Tracheal epithelial cell (primary cell): ENCODE measurements at places on chromosomes 5 and 9. TPM values are rescaled to one million over a fixed set of nuclear protein-coding genes. Genes with fewer than 3 reads are reported as not detected.

Gene TXNDC8
- total RNA-seq: not detected in 2 replicates

Gene BNC2
- total RNA-seq: under 0.01 and 1.4 TPM in 2 replicates

Gene ECSCR
- not detected in 2 replicates for total RNA-seq

Gene POU5F2
- under 0.01 and 0.43 TPM in 2 replicates for total RNA-seq

Gene NPDC1
- 8.3 and 9.4 TPM in 2 replicates for total RNA-seq

Gene SOWAHA
- 0.24 TPM in 1 of 2 replicates, not detected in the other for total RNA-seq

Gene PTGDS
- not detected in 2 replicates for total RNA-seq

Gene SLC6A19
- total RNA-seq: not detected in 2 replicates

Gene SLC45A2
- total RNA-seq: 0.21 TPM in 1 of 2 replicates, not detected in the other

Gene GBGT1
- total RNA-seq: 1.3 and 1.7 TPM in 2 replicates

Gene HTR4
- not detected in 2 replicates for total RNA-seq

Gene MORN5
- not detected in 2 replicates for total RNA-seq

Gene TEX48
- not detected in 2 replicates for total RNA-seq

Gene PCDH12
- 0.72 TPM in 1 of 2 replicates, not detected in the other for total RNA-seq

Gene ANKRD33B
- 0.43 and 2.4 TPM in 2 replicates for total RNA-seq

Gene LCN9
- total RNA-seq: not detected in 2 replicates

Gene ARID3C
- total RNA-seq: 0.48 and 0.64 TPM in 2 replicates

Gene C5orf63
- total RNA-seq: 3.2 and 3.4 TPM in 2 replicates

Gene RASGRF2
- 0.21 and 1.7 TPM in 2 replicates for total RNA-seq

Gene FOXD4L5
- 0.24 TPM in 1 of 2 replicates, not detected in the other for total RNA-seq
